ENCODE measurements at places on chromosomes 12 and 14. TPM values are rescaled to one million over a fixed set of nuclear protein-coding genes. Genes with fewer than 3 reads are reported as not detected.
A peak's percentile ranks its signal among the peaks of the same experiment; 100 is the strongest.

GRCh38 chr12:132550830-132551640 lies 59.3 kb downstream of the LRCOL1 start:
- DNase-seq = no peak

DNA sequence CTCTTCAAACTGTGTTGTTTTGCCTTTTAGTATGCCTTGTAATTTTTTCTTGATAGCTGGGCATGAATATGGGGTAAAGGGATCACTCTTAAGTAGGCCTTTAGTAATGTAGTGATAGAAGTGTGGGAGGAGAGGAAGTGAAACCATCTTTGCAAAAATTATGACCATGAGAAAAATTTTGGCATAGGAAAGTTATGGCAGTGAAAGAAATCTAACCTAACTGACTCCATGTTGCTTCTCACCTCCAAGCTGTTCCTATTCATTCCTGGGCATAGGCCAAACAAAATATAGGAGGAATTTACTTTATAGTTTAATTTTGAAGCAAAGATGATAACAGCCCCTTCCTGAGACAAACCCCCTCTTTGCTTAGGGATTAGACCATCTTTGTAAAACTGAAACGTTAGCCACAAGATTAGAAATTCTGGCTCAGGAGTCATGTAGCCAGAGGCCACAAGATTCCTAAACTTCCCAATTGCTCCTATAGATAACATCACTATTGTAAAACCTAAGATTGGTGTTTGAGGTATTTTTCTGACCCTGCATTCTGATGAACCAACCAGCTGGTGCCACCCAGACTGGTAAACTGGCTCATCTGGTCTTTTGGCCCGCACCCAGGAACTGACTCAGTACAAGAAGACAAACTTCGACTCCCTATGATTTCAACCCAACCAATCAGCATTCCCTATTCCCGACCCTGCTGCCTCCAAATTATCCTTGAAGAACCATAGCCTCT lies 45.8 kb downstream of the CRADD start:
- DNase-seq = no peak

DNA sequence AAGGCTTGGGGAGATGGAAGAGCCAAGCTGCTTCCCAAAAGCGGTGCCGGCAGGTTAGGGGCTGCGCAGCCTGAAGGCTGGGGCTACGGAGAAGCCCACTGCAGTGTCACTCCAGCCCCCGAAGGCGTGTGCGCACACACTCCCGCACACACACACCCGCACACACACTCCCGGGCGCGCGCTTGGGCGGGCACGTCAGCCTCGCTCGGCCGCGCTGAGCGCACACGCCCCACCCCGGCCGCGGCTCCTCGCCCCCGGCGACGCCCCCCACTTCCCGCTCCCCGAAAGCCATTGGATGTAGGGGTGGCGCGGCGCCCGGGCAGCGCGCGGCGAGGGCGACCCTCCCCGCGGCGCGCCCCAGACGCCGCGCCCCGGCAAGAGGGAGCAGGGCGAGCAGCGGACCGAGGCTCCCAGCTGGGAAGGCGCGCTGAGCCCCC lies at the start of gene KCNK10:
TSS of gene KCNK10 (minus strand) at position 184 of the 437 bp plus-strand sequence. CDS start 471 bp downstream, outside the sequence.
- no peak for DNase-seq

- no peak for DNase-seq
Measured at GRCh38 chr12:62599854-62600437, 133.3 kb downstream of the MON2 start.

DNA sequence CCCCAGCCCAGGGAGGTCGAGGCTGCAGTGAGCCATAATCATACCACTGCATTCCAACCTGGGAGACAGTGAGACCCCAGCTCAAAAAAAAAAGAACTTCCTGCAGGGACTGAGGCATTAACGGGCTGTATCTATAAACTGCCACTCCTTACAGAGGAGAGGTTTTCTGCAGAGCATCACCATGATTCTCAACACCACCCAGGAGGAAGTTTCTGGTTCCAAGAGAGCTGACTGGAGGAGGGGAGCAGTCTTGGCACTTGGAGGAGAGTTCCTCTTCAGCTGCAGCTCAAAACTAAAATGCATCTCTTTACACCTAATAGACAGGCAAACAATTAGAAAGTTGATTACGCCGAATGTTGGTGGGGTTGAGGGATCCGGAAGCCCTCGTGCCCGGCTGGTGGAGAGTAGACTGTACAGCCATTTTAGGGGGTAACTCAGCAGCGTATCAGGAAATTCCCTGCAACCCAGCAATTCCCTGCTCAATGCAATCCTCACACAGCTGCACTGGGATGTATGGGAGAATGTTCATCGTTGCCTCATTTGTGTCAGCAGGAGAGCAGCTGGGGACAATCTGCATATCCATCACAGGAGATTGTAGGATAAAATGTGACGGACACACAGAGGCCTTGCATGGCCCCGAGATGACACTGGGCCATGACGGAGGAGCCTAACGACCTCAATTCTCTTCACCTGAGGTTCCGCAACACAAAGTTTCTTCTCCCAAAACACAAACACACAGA lies 36.6 kb downstream of the ACTN1 start:
- no peak for DNase-seq

DNA sequence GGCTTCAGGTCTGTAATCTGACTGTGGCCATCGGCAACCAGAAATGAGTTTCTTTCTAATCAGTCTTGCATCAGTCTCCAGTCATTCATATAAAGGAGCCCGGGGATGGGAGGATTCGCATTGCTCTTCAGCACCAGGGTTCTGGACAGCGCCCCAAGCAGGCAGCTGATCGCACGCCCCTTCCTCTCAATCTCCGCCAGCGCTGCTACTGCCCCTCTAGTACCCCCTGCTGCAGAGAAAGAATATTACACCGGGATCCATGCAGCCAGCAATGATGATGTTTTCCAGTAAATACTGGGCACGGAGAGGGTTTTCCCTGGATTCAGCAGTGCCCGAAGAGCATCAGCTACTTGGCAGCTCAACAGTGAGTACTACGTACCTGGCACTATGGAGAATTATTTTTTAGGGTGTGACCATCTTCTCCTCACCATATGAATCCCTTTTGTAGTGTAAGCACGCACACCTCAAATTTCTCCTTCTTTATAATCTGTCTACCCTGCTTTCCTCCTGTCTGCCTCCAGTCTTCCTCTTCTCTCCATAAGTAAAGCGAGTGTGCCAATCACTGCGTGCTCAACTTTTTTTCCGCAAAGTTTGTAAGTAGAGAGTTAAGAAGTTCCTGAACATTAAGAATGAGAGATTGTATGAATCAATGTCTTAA lies at the start of gene TPH2:
TSS of gene TPH2 (plus strand) at position 118 of the 658 bp plus-strand sequence. CDS start at position 260, 142 bp downstream.
- peak; percentile 42 for DNase-seq

DNA sequence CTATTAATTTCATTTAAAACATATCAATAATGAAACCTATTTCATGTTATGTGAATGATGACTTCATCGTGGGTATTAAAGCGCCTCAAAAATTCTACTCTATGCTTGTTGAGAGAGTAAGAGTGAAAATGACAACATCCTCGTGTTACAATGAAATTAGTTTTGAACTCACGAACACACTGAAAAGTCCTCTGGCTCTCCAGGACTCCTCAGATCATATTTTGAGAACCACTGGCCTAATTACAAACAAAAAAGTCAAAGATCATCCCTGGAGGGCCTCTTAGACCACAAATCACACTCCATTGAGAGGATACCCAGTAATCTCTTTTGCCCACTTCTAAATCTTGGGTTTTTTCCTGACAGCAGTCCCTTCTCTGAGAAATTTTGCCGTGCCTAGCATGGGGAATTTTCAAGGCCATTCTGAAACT lies 19.1 kb downstream of the DAAM1 start:
- no peak for DNase-seq

GRCh38 chr14:20501346-20501745 lies 4.0 kb upstream of the RNASE10 start:
- DNase-seq = no peak

GRCh38 chr12:108479364-108480070 lies 35.6 kb upstream of the FICD start:
- DNase-seq = no peak

GRCh38 chr12:30364822-30365221 lies 330.8 kb downstream of the IPO8 start:
- peak; percentile 51 for DNase-seq

DNA sequence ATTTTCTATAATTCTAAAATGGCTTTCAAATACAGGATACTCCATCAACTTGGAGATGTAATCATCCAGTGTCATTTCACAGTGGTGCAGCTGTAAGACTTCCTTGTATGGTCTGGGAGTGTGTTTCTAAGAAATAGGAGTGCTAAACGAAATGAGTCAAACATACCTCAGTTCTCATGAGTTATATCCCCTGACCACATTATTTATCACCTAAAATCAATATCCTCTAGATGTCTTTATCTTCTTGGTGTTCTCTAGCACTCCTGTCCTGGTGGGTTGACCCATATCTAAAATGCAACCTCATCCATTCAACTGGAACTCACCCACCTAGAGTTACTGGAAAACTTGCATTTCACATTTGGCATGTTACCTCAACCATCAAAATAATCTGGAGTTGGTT lies 33.2 kb downstream of the TMEM30B start:
- DNase-seq = no peak

DNA sequence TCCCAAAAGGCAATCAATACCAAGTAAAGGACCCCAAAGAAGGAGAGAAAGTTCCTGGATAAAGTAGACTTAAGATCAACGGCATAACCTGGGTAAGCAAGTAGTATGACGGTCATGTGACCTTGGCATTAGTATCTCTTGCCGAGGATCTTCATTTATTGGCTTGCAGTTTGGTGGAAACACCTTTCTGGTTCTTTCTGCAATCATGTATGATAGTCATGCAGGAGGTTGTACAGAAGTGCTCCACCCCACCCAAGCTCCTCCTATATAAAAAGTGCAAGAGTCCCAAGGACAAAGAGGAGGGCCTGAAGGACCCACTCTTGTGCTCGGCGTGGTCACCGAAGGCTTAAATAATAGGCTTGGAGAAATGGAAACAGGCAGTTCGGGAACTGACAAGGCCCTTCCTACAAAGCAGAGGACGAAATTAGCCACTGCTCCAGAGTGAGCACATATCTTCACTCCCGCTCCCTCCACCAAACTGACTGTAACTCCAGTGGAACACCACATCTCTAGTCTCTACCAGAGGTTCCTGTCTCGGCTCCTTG lies 750 bp downstream of the CS start:
- DNase-seq = no peak

DNA sequence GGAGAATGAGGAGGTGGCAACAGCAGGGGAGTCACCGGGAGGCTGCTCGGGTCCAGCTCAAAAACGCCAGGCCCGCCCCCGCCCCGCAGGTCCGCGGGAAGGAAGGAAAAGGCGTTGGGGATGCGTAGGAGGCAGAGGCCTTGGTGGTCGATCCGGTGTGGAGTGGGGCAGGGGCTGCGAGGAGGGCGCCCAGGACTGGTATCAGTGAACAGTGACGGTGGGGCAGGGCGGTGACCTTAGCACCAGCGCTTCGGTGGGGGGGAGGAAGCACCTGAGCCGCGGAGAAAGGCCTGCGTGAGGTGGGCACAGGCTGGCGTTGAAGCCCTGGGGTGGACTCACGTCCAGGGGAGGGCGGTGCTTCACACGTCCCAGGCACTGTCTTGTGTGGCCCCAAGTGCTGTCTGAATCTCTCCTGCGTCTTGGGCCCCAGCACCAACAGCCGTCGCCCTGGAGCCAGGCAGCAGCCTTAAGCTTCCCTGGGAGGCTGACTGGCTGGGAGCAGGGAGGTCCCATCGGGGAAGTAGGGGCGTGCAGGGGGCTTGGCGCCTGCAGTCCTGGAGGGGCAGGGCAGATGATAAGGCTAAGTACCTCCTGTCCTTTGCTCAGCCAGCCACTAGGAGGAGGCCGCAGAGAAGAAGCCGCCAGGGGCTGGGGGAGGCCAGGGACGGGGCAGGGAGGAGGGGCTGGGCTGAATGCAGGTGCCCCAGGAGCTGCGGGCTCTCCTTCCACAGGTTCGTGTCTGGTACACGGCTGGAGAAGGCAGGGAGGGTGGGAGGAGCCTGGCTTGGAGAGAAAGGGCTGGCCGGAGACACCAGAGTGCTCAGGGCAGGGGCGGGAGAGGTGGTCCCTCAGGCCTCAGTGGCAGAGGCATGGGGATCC lies 26.5 kb downstream of the ZBTB42 start:
- DNase-seq = no peak

DNA sequence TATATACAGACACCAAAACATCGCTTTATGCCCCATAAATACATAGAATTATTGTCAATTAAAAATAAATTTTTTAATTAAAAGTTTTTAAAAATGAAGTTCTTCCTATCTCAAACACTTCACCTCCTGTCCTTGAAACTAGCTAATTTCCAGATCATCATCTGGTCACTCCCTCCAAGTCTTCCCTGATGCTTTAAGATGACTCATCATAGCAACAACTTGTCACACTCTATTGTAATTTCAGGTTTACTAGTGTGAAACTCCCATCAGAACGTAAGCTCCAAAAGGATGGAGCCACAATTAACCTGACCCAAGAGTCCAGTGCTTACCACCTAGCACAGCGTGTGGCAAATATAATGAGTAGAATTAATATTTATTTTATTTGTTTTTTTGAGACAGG lies 16.3 kb downstream of the GXYLT1 start:
- DNase-seq = no peak

GRCh38 chr14:89498878-89499277 lies 81.8 kb upstream of the FOXN3 start:
- no peak for DNase-seq

DNA sequence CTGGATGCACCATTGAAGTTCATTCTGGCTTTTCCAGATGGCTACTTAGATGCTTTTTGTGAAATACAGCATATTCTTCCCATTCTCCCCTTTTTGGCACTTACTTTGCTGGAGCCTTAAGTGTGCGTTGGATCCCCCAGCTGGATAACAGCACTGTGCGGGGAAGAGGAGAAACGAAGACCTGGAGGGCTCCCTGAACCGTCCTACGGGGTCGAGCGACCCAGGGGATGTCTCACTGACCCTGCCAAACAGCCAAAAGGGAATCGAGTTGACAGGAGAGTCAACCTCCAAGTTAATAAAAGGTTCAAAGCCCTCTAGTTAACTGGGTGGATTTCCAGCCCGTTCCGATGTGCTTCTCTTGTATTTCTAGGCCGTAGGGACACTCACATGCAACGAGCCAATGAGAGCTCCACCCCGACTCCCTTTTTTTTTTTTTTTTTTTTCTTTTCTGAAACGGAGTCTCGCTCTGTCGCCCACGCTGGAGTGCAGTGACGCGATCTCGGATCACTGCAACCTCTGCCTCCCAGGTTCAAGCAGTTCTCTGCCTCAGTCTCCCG lies 1.0 kb upstream of the CAMKK2 start:
- peak; percentile 29 for DNase-seq

DNA sequence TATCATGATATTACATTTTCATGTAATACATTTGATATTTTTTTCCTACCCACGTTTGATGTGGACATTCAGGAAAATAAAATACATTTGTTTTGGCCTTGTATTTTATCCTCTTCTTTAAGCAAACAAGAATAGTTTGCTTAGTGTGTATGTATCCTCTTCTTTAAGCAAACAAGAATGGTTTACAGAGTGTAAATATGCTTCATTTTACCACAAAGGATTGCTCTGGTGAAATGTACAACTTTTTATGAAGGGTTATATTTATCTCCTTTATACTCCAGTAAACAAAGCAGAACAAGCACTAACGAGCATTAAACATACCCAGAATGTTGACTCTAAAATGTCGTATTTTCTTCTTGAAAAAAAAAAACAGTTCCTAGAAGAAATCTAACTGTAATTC lies 244.7 kb downstream of the KCNH5 start:
- no peak for DNase-seq

- DNase-seq = peak; percentile 64
Measured at GRCh38 chr14:79831195-79831892, 380.0 kb downstream of the DIO2 start.

LDHB gene
- polyA plus RNA-seq = 1,022 TPM

ANKLE2 gene
- 75.1 TPM for polyA plus RNA-seq

P2RX2 gene
- 3.3 TPM for polyA plus RNA-seq

OASL gene
- polyA plus RNA-seq = 0.15 TPM

CCDC38 gene
- polyA plus RNA-seq = 0.90 TPM

PTPRO gene
- 2.2 TPM for polyA plus RNA-seq

USP30 gene
- 22.9 TPM for polyA plus RNA-seq

PFKM gene
- polyA plus RNA-seq = 76.7 TPM

CABP1 gene
- 2.2 TPM for polyA plus RNA-seq

DIABLO gene
- polyA plus RNA-seq = 59.5 TPM

TSPAN8 gene
- polyA plus RNA-seq = 1.3 TPM

HNRNPC gene
- 862 TPM for polyA plus RNA-seq

All from right lung (tissue), 10 donors.